Activated T-helper 2 cell treated with anti-CD3 and anti-CD28 coated beads, Interferon-gamma antibody, Interleukin-2, Interleukin-4, amounts not matched to agents 10 μg/mL and 5 μg/mL and 100 μg/mL, durations not matched to agents 14 hours and 24 hours and 36 hours (primary cell): ENCODE measurements at places on chromosomes 1 and 21. TPM values are rescaled to one million over a fixed set of nuclear protein-coding genes. Genes with fewer than 3 reads are reported as not detected.

The DENND2C gene
- 0.21 and 0.30 TPM in 2 replicates for total RNA-seq

The MAPKAPK2 gene
- total RNA-seq, result 92.3 and 98.8 TPM in 2 replicates

GRCh38 chr1:119279456-119280381 is 88.9 kb upstream of the HAO2 start:
- no peak for DNase-seq

- DNase-seq, result no peak
Observed at GRCh38 chr1:41348394-41348793, 12.8 kb upstream of the FOXO6 start.

The DOP1B gene
- total RNA-seq, result 14.6 and 16.0 TPM in 2 replicates

DNA sequence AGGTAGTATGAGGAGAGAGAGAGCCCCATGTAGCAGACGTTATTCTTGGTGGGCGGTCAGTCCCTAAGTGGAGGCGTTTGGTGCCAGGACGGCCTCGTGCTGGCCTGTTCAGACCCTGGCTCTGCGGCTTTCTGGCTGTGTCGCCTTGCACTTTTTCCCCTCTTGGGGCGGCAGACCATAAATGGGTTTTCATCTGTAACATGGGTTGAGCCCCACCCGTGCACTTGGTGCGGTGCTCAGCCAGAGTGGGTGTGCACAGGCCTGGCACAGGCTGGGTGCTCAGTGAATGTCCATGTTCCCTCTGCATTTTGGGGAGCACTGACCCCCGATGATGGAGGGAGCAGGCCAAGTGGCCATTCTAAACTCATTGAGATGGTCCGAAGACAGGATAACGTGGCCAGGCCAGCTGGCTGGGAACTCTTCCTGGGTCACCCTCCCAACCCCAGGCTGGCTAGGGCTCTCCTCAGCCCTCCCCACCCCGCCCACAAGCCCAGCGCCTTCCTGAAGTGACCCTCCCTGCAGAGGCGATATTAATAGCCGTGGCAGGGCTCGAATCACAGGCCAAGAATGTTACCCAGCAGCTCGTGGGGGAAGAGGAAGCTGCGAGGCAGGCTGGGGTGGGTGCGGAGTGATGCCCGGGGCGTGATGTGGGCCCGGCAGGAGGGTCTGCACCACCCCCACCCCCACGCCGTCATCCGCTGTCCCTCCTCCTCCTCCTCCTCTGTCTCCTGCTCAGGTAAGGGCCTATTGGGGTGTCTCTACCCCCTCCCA is 78.5 kb downstream of the ARHGEF10L start:
- DNase-seq, result no peak
